ENCODE measurements at places on chromosomes 2 and 18.

- no peak for DNase-seq
Measured at GRCh38 chr2:203578759-203579643, 43.9 kb upstream of the RAPH1 start.

GRCh38 chr2:30776831-30777635 lies 30.2 kb downstream of the CAPN13 start:
- DNase-seq, result no peak

DNA sequence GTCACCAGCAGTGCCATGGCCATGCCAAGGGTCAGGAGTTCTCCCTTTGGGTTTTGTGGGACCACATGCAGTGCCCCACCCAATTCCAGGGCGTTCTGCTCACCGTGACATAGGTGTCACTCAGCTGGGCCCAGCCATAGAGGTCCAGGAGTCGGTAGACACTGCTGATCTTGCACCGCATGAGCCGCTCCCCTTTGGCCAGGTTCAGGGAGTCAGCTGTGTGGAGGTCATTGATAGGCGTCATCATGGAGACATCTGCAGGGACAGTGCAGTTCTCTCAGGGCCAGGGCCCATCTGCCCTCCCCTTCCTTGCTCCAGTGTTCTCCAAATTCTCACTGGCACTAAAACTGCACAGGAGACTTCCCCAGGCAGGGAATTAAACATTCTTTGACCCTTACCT lies 71.9 kb downstream of the ADD2 start:
- no peak for DNase-seq

DNA sequence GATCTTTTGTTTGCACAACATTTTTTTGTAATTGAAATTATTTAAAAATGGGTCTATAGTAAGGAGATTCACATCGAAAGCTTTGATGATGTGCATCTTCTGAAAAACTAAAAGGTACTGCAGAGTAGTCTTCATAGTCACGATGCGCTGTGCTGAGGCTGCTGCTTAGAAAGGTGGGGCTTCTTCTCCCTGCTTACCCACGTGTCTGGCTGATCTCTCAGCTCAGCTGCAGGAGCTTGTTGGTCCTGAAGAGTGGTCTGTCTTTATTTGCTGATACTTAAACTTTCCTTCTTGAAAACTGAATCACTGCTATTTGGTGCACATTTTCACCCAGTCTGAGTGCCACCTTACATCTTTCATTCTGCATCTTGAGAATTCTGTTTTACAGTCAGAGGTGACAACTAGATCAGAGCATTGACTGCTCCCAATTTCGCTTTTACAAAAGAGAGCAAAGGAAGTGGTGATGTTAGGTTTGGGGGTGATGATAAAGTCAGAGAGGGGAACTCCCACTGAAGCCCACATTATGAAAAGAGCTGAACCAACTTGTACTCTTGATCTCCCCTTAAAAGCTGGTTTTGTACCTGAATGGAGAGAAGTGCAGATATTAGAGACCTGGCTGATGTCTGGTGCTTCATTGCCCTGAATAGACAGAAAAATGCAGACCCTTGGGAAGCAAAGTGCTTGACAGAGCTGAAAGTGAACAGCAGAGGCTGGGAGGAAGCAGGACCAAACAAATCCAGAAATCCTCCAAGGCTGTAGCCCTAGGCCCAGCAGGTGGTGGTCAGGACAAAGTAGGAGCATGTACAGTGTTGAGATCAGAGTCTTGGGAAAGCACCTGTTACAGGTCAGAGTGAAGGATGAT lies 984.5 kb downstream of the TSN start:
- no peak for DNase-seq

- DNase-seq, result no peak
Measured at GRCh38 chr18:36545821-36546427, 248.4 kb downstream of the FHOD3 start.

GRCh38 chr2:29749843-29750242 lies 171.5 kb downstream of the ALK start:
- no peak for DNase-seq

GRCh38 chr2:142952793-142953494 lies 75.5 kb downstream of the KYNU start:
- DNase-seq, result no peak

DNA sequence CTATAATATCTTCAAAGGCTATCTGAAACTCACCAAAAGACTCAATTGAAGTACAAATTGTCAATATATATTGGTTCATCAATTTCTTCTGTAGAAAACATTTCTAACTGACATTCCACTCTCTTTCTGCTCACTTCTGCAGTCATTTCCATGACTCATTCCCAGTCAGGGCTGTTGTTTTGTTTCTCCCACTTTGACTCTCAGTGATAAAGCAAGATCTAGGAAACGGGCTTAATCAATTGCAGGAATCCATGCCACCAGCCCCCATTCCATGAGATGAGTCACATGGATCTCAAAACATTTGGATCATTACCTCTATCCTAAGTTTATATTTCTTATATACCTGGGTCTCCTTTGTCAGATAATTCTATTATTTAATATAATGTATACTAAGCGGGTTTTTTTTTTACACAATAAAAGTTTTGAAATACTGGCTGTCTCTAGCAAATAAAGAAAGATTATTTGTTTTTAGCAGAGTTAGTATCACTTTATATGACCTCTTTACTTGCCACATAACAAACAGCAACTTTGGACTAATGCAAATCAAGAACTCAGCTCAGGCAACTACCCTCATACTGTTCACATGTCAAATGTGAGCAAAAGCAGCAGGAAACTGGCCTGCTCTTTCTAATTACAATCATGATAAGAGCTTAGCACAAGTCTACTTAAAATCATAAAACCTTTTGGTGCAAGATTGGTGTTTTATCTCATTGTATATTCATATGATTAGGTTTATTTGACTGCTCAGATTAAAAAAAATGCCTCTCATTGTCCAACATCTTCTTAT lies 251.1 kb upstream of the PIK3C3 start:
- DNase-seq, result no peak

DNA sequence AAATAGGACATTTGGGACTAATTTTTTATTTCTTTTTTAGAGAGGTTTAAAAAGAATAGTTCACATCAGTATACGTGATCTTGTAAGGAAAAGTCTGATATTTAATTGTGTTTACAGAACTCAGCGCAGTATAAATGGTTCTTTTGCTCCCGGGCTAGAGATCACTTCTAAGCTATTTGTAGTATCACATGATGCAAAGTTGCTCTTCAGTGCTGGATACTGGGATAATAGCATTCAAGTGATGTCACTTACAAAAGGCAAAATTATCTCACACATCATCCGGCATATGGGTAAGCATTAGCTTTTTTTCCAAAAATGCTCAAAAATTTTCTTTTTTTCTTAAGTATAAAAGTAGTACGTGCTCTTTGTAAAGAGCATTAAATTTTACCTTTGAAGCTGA lies 37.4 kb upstream of the CYP20A1 start:
- no peak for DNase-seq

- DNase-seq, result no peak
Measured at GRCh38 chr18:5998166-5998881, 103.0 kb upstream of the TMEM200C start.

GRCh38 chr2:231525248-231526163 lies 4.7 kb downstream of the NMUR1 start:
- no peak for DNase-seq

DNA sequence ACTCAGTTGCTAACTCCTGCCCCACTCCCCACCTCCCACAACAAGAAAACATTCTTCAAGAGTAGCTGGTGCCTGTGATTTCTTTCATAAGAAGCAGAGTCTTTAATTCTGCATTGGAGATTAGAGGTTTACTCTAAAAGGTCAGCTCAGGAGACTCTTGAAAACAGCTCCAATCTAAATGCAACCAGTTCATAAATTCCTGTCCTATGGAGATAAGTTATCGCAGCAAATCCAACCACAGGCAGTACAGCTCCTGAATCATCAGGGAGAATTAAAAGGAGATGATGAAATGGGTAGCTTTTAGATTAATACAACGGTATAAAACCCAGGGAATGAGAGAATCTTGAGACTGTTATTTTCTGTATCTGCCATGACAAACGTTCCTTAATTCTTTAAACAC lies 130.7 kb downstream of the SOCS6 start:
- DNase-seq, result no peak

- DNase-seq, result no peak
Measured at GRCh38 chr2:28232295-28232694, 160.4 kb upstream of the FOSL2 start.

GRCh38 chr18:48949050-48949605 lies 1.6 kb downstream of the SMAD7 start:
- DNase-seq, result no peak

DNA sequence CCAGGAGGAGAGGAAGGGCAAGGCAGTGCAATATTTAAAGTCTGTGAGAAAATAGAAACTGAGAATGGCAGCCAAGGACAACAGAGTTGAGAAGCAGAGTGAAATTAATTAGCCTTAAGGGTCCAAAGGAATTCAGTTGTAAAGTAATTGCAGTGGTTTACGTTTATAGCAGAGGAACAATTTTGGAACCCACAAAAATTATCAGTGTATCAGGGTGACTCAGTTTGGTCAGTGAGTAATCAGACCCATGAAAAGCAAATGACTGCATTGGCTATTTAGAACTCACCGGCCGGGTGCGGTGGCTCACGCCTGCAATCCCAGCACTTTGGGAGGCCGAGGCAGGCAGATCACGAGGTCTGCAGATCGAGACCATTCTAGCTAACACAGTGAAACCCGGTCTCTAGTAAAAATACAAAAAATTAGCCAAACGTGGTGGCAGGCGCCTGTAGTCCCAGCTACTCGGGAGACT lies 245.8 kb upstream of the SLC39A10 start:
- DNase-seq, result no peak

- no peak for DNase-seq
Measured at GRCh38 chr2:111661286-111661940, 222.6 kb downstream of the ANAPC1 start.

- DNase-seq, result no peak
Measured at GRCh38 chr2:105723431-105723830, 21.3 kb upstream of the NCK2 start.

DNA sequence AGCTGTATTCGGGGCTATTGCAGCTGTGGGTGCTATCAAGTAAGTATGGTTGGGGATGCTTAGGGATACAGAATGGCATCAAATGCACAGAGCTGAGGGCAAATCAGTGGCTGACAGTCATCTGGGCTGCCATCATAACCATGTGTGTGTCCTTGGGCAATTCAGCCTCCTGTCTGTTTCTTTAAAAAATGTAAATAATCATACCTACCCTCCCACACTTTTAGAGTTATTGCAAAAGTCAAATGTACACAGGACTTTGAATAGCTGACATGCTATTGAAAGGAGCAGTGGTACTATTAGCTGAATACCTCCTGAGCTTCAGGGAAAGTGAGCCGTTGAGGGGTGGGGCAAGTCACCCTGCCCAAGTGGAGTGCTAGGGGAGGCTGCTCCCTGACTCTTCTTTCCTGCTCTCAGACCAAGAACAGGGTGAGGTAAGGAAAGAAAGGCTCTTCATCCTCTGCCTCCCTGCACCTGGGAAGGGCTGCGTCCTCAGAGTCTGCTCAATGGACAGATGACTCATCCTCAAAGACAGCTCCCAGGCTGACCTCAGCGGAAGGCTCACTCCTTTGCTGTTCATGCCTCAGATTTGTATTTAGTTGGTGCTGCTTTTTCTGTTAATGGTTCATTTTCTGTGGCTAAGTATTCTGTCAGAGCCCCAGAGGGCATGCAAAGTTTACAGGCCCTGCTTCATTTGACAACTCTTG lies 54.9 kb upstream of the BZW1 start:
- no peak for DNase-seq

DNA sequence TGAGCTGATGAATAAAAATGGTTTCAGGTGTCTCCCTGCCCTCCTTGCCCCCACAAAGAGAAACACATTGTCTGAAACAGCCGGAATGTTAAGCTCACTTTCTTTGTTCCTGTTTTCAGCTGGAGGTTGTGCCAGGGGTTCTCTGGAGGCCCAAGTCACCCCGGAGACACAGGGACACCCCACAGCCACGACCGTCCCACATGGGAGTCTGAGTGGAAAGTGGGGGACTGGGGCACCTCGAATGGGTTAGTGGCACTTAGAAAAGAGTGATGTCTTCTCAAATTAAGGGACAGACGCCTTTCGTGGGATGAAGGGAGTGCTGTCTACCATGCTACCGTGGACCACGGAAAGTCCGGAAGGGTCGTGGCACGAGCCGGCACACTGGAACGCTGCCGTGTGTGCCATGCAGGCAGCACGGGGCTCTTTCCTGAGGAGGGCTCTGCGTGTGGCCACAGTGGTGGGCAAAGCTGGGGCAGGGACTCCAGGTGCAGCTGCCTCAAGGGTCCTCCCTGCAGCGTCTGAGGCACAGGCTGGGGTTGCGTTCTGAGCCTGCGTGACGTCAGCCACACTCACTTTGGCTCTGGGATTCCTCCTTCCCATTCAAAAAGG lies 39.4 kb upstream of the CTDP1 start:
- no peak for DNase-seq

GRCh38 chr2:239279508-239280295 lies 121.1 kb downstream of the HDAC4 start:
- no peak for DNase-seq

GRCh38 chr2:215002500-215002899 lies 135.9 kb downstream of the ABCA12 start:
- DNase-seq, result no peak

DNA sequence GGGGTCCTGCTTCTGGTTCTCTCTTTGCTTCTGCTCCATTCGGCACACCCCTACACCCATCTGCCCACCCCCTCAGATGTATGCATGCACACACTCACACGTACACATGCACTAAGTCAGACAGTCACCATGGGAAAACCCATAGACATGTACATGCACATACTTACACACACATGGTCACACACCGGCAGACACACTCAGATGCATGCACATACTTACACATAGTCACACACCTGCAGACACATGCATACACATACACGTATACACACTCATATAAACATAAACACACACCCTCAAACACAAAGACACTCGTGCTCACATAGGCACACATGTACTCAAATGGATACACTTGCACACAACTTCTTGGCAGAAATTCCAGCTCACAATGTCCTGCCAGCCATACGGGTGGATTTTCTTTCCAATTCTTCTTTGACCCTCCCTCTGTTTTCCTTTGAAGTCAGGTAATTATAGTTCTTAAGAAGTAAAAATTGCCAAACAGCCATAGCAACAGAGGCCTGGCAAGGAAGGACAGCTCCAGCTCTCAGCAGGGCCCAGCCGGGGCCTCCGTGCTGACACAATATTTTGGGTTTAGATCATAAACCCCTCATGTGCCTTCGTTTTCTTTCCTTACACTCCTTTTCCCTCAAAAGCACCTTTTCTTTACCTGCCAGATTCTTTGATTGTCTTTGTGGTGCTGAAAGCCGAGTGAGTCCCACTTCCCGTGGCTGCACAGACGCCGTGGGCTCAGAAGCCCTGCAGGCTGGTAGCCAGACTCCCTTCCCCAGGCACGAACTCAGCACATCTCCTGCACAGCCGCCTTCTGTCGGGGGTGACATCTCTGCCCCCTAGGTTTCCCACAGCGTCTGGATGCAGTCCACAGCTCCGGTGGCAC lies 195.7 kb downstream of the ARL4C start:
- DNase-seq, result no peak

DNA sequence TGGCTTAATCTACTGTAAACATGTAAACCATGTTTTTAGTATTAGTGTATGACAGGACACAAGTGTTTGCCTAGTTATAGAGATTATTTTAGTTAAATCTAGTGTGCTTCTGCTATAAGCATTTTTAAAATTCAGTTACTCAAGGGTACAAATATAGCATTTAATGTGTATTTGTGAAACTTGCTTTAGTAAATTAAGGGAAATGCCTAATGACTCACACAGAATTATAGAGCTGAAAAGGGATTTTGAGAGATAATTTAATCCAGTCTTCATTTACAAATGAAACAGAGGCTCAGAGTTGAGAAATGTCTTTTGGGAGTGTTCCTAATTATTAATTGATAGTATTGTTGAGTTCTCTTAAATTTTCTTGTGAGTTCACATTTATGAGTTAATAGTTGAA lies 8.2 kb downstream of the ACTR3 start:
- no peak for DNase-seq

- DNase-seq, result no peak
Measured at GRCh38 chr2:159515441-159515840, 100.9 kb downstream of the BAZ2B start.
